Stimulated activated CD8-positive, alpha-beta memory T cell treated with anti-CD3 and anti-CD28 coated beads, Interleukin-7, amount 100 ng/mL, for 1 hour (primary cell): ENCODE measurements at places on chromosomes 6 and 20.

DNA sequence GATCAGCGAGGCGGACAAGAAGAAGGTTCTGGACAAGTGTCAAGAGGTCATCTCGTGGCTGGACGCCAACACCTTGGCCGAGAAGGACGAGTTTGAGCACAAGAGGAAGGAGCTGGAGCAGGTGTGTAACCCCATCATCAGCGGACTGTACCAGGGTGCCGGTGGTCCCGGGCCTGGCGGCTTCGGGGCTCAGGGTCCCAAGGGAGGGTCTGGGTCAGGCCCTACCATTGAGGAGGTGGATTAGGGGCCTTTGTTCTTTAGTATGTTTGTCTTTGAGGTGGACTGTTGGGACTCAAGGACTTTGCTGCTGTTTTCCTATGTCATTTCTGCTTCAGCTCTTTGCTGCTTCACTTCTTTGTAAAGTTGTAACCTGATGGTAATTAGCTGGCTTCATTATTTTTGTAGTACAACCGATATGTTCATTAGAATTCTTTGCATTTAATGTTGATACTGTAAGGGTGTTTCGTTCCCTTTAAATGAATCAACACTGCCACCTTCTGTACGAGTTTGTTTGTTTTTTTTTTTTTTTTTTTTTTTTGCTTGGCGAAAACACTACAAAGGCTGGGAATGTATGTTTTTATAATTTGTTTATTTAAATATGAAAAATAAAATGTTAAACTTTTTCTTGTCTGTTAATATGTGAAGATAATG, 2.2 kb downstream of the HSPA1B start:
- DNase-seq = no peak

GRCh38 chr20:49381558-49382493, 100.6 kb downstream of the KCNB1 start:
- no peak for DNase-seq

GRCh38 chr6:89387516-89388201, 24.4 kb downstream of the RRAGD start:
- DNase-seq = no peak

GRCh38 chr20:35027301-35027700, 65.3 kb downstream of the TRPC4AP start:
- no peak for DNase-seq

GRCh38 chr20:36480456-36481048, 60.8 kb upstream of the MYL9 start:
- DNase-seq = no peak

DNA sequence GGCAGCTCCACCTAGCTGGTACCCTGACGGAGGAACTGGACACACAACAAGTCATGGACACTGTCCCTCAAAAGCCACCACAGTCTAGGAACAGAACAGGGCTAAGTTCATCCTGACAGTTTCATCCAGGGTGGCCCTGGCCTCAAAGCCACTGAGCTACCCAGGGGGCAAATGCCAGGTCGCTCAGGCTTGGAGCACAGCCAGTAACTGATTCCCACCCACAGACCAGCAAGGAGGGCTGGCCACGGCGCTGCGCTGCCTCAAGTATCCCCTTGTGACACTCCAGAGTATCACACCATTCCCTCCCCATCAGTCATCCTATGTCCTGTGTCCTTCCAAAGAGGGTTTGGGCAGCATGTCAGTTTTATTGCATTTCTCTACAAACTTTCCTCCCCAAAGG, 72.2 kb downstream of the GINS1 start:
- no peak for DNase-seq
